ENCODE measurements at places on chromosomes 5 and 9.

- DNase-seq = peak; percentile 80
These were observed 46.1 kb upstream of the RIC1 start for GRCh38 chr9:5582835-5583195.

GRCh38 chr9:69678843-69679538 lies 6.8 kb upstream of the APBA1 start:
- DNase-seq = no peak

GRCh38 chr5:28400076-28400475 lies 1361.7 kb upstream of the CDH9 start:
- DNase-seq = no peak

DNA sequence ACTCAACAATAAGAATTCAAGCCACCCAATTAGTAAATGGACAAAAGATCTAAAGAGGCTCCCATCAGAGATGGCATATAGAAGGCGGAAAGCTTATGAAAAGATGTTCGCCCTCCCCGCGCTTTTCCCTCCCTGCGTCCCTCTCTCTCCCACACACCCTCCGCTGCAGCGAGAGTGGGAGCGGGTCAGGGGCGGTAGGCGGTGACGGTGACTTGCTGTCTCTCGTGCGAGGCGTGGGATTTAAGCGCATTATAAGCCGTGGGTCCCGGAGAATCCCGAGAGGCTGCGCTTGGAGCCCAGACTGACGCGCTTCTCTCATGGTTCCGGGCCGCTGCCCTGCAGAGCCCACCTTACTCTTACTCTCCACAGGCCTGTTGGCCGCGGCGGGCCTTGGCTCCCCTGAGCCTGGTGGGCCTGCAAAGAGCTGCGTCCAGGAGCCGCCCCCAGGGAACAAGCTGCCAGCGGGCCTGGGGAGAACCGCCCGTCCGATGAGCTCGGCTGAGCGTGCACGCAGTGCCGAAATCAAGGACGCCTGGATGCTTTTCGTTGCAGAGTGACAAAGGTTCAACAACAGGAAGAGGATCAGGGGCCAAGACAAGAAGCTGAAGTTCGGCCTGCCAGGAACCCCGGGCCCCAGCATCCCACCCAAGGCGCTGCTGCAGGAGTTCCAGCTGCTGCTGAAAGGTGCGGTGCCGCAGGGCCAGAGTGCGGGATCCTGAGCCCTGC lies 42.6 kb upstream of the BICD2 start:
- DNase-seq = no peak

- no peak for DNase-seq
These were observed 4.2 kb downstream of the MELK start for GRCh38 chr9:36576866-36577265.

DNA sequence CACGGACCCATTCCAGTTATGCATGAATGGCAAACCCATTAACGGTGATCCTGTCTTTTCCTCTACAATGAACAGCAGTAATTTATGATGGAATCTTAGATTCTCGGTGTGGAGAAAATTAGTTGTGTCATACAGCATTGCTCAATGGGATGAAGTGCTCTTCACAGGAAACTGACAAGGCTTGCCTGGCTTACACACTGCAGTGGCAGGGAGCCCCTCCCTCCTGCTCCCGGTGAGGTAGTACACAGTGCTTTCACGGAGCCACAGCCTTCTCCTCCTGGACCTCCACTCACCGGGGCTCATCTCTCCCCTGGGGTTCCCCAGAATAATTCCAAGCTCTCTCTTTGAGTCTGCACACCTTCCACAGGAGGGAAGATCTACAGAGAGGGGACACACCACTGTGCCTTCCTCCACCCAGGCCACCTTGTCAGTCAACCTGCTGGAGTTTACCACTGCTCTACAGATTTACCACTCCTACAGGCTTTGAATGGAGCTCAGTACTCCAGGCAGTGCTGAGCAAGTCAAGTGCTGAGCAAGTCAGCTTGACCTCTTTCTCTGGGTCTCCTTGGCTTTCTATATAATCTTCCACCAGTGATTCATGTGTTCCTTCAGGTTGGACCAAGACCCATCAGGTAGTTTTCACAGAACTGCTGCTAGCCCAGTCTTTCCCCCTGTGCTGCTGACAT lies 59.1 kb upstream of the TBC1D2 start:
- DNase-seq = peak; percentile 64

GRCh38 chr5:161513942-161514341 lies 32.6 kb downstream of the GABRB2 start:
- DNase-seq = no peak

GRCh38 chr5:172490514-172491461 lies 36.5 kb upstream of the SH3PXD2B start:
- DNase-seq = no peak

GRCh38 chr5:139901986-139902385 lies 106.4 kb downstream of the PSD2 start:
- DNase-seq = no peak

GRCh38 chr5:1526681-1527131 lies 2.9 kb upstream of the LPCAT1 start:
- no peak for DNase-seq

GRCh38 chr9:91176426-91176825 lies 185.3 kb downstream of the AUH start:
- no peak for DNase-seq

DNA sequence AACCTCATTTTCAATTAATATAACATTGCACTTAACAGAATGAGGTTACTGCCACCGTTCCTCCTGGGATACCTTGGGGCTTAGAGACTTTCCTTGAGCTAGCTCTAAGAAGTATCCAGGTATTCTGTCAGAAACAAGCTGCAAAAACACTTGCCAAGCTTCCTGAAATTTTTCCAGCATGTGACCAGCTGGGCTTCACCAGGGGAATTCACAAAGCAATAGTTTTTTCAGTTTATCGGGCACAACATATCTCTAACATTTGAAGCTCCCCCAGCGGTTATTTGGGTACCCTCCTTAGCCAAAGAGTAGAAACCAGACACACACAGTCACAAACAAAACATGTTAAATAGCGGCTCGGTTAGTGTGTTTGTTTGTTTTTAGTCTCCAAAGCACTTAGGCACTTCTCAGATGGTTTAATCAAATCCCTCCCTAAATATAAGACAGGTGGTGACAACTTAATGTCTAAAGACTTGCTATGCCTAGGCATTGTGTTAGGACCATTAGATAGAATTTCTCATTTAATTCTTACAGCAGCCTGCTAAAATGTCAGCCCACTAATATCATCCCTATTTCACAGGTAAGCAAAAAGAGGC lies 278.2 kb downstream of the GLIS3 start:
- no peak for DNase-seq

DNA sequence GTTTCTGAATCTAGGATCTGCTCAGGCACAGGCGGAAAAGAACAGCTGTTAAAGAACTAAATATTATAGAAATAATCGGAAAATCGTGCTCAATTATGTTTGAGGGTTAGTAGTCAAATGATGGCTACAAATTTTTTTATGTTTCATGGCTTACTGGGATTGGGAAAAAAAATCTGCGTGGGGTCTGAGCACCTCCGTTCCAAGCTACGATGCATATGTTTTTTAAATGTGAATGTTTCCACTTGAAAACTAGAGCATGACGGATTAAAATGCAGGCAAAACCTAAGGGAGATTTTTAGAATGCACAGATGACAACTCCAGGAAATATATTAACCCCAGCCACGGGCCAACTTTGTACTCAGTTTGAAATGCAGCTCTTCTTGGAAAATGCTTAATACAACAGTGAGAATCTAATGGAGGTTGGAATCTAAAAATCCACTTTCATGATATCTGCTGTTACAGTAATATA lies 5.3 kb downstream of the OTP start:
- DNase-seq = no peak

GRCh38 chr9:130368631-130369103 lies 76.1 kb upstream of the ASS1 start:
- peak; percentile 5 for DNase-seq

DNA sequence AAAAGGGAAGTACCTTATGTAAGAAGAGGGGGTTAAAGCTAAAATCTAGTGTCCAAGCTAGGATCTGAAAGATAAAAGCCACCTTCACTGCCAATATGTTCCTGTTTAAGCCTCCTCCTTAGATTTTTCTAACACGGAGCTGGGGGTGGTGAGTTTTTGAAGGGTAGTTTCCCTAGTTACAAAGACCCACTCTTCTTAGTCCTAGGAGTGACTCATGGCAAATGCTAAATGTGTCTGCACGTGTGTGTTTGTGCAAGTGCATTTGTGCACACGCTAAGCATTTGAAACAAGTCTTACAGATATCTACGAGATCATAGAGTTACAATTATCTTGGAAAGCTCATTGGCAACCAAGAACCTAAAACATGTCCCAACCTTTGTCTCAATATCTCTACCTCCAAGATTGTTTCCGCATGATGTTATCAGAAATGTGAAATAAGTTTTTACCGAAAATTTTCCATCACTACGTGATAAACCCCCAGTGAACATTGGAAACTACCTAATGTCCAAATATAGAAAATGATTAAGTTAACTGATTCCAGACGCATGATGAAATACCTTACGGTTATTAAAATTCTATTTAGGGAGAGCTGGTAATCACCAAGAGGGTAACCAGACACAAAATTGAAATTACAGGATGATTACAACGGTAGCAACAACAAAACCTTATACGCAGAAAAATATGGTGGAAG lies 78.0 kb upstream of the HRH2 start:
- DNase-seq = no peak

DNA sequence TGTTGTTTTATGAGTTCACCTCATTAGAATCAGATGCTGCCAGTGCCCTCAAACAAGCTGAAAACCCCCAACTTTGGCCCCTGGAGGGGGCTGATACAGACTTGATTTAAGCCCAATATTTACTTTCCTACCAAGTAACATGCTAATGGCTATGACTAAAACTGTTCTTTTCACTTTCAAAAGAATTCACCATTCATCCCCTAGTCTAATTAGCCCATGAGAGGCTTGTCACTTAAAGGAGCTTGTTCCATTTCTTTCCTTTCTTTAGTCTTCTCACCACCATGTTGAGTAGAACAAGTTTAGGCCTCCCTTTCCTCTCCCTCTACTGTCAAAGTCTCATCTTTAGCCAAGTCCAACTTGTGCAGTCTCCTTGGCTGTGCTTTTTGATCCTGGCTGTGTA lies 50.4 kb downstream of the EPB41L4B start:
- DNase-seq = no peak
